Epithelial cell of proximal tubule (primary cell): ENCODE measurements at places on chromosomes 16 and 17. TPM values are rescaled to one million over a fixed set of nuclear protein-coding genes. Genes with fewer than 3 reads are reported as not detected.

DNA sequence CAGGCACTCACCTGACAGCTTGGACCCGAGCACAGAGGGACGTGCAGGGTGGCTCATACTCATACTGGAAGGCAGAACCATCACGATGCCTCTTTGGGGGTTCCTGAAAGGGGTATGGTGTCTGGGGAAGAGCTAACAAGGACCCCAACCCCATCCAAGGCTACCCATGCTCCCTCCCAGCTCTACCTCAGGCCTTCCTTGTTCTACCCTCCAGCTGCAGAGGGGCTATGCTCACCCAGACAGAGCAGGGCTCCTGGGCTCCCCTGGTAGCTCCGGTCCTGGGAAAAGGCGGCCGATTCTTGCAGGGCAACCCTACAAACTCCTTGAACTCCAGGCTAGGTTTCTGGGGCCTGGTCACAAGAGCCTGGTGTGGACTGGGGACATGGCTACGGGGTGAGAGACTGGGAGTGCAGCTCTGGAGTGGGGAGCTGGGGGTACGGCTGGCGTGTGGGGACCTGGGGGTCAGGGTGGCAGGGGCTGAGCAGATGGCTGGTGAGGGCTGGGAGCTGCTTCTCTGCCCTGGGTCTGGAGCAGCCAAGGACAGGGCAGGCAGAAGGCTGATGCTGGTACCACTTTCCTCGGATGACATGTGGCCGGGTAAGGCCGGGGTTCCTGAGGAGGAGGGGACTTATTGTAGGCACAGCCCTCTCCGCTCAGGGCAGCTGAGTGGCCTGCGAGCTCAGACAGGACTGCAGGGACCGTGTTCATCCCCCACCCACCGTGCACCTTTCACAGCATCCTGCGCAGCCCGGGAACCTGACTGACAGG lies 2.1 kb downstream of the ACD start:
- no peak for DNase-seq

DNA sequence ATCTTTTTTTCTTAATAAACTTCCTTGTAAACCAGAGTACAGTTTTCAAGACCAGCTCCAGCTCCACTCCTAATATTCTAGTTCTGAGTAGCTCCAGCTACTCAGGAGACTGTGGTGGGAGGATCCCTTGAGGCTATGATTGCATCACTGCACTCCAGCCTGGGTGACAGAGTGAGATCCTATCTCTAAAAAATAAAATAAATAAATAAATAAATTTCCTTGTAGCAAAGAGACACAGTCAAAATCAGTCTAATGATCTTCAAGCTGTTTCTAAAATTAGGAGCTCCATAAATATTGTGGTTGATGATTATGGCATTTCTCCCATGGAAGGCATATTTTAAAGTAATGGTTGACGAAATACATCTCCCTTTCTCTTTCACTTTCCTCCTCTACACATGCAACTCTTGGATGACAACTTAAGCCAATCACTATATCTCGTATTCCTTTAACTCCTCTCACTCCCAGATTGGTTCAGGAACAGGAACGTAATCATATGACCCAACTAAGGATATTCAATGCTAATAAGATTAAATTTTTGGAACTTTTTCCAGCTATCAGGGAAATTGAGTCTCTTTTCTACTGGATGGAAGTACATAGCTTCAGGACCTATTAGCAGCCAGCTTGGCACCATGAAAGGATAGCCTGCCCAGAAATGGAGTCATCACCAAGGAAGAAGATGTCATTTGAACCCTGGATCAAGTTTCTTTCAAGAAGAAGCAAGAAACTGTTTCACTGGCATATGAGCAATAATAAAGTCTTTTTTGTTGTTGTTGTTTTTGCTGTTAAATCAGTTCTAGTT lies 42.1 kb upstream of the TAOK1 start:
- no peak for DNase-seq

DNA sequence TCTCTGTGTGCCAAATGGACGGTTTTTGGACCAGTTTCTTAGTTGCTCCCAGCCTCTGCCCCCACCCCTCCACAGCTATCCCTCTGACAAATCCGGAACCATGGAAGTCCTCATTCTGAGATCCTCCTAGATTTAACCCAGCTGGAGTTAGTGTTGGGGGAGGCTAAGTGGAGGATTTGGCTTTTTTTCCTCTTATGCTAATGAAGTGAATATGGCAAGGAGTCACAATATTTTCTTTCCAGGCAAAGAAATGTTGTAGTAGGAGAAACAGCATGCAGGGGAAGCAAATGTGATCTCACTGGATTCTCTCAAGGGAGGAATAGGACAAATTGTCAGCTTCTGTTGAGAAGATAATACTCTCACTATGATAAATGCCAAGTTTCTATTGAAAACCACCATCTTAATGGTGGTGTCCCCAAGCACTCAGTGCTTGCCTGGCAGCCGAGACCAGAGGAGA lies 159.5 kb downstream of the MSI2 start:
- no peak for DNase-seq

DNA sequence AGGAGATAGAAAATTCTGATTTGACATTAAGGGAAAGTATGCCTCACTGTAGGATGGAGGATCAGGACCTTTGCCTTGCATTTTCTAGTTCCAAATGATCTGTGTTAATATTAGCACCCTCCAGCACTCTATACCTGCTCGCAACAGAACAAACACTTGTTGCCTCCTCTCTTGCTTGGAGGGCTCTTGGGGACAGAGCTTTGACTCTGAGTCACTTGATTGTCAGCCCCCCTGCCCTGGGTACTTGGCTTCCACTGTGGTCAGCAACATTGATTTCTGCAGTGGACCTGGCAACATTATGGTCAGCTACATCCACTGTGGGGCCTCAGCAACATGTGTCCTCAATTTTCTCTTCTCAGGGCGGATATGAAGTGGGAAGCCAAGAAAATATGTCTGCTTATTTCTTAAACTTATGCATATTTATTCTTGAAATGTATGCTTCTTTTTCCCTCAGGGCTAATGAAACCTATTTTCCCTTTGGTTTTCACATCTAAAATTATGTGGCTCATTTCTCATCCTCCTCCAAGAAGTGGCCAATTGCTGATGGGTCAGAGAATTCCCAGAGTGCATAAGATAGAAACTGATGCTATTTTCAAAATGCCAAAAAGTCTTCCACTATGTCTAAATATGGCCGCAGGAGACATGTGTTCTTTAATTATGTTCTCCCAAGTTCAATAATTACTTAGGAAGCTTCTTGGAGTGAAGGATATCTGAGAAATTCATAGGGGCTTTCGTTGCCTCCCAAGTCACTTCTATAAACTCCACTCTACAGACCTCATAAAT lies 94.6 kb upstream of the SMIM36 start:
- no peak for DNase-seq

DNA sequence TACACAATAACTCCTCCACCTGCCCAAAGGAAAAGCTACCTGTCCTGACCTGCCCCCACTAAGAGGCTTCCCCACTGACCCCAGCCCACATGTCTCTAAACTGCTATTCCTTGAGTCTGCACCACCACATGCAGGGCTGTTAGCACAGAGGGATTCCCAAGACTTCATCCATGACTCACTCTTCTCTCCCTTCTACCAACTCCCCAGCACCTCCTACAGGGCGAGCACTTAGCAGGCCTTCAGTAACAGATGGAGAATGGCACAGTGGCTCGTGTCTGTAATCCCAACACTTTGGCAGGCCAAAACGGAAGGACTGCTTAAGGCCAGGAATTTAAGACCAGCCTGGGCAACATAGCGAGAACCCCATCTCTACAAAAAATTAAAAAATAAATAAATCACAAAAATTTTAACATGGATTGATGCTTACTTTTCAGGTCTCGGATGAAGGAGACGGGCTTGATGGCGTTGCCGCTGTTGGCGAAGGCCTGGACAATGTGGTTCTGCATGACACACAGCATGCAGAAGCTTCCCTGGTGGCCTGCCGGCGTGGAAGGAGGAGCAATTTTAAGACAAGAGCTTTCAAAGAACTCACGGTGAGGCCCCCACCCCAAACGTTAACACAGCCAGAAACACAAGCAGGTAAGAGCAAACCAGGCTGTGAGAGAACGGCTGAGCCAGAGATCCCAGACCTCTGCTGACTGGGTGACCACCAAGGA lies 12.0 kb downstream of the USP36 start:
- DNase-seq: no peak

DNA sequence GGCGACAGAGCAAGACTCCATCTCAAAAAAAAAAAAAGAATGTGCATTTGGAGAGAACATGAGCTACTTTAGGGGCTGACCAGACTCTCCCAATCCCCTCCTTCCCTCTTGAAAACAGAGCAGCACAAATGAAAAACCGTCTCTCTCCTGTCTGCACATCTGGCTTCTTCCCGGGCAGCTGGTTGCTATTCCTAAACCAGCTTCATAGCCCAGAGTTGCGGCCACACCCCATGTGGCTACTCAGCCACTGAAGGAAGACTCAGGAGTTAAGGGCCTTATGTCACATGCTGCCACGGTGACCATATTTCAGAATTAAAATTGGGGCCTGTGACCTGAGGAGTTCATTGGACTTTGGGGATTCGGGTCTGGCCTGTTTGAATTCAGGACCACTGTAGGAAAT lies 48.3 kb downstream of the KATNIP start:
- DNase-seq: no peak

- DNase-seq: no peak
Observed at GRCh38 chr17:2275722-2276121, 27.9 kb downstream of the SMG6 start.

GRCh38 chr17:38996660-38997337 lies 29.6 kb upstream of the FBXO47 start:
- DNase-seq: no peak

- peak; percentile 75 for DNase-seq
Observed at GRCh38 chr17:64343833-64344637, 46.6 kb downstream of the PECAM1 start.

DNA sequence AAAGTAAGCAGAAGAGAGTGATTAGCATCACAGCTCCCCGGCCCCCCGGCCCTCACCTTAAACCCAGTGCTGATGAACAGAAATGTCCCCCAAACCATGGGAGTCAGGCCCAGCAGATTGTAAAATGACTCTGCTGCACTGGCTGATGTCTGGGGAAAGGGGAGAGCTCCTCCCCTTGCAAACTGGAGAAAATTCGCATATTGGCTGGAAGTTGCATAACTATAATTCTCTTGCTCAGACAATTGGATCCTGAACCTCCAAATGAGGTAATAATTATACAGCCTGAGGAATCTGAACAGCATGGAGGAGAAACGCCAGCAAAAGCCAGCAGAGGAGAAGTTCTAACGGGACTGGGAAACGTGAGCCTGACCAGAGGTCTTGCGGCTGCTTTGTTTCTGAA lies 109.7 kb downstream of the C16orf95 start:
- no peak for DNase-seq

DNA sequence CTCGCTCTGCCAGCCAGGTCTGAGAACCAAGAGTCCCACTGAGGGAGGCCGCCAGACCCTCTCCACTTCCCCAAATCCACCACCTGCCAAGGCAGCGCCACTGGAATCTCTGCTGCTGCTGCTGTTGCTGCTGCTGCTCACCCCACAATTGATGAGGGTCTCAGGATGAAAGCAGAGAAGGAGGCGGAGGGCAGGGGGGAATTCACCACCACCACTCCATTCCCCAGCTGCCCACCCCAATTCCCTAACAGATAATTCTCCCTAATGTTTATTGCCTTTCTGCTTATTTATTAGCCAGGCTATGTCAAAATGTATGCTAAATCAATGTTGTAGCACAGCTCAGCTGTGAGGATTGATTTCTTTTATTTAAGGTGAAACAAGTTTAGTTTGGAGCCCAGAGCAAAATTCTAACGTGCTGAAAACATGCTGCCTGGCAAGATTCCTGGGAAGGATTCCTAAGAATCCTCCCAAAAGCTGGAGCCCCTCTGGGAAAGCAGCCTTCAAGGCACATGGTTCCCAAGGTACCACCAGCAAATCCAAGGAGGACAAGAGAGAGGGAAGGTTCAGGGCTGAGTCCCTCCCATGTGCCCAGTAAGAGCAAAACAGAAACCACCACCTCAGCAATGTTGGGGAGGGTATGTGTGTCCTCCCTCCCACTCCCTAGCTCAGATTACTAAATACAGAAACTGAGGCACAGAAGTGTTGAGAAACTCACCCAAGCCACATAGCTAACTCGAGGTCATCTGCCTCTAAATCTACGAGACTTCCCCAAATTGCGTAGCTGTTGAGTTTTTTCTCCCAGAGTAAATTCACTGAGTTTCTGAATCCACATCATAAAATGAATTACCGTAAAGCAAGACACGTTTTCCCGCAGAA lies 12.2 kb upstream of the CDH5 start:
- no peak for DNase-seq

DNA sequence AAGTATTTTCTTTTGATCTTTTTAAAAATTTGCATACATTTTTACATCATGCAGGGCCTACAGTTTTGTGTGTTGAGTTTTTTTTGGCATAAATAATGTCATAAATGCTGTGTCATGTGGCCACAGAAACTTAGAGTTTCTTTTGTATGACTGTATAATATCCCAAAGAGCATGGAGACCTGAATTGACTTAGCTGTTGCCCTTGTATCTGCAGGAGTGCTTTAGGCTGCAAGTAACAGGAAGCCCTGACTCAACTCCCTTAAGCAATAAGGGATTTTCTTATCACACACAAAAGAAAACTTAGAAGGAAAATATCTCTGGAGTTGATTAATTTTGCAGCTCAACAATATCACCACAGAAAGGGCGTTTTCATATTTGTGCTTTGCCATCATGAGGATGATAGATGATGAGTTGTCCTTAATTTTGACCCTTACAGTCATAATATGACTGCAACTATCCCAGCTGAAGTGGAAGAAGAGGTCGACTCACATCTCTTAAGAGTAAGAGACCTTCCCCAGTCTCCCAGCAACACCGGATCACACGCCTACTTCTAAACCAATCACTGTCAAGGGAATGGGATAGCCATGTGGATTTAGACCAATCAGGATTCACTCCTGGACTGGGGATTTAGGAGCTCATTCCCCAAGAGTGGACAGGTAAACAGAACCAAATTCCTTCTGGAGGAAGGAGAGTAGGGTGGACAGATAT lies 138.9 kb downstream of the GSG1L start:
- no peak for DNase-seq

GRCh38 chr16:85453194-85453678 lies 159.9 kb upstream of the GSE1 start:
- no peak for DNase-seq

- no peak for DNase-seq
Observed at GRCh38 chr17:51479303-51479702, 219.0 kb downstream of the UTP18 start.

- DNase-seq: no peak
Observed at GRCh38 chr16:75695708-75696107, 5.6 kb downstream of the DUXB start.

LHX1 gene
- total RNA-seq: 43.1 and 51.9 TPM in 2 replicates

TNP2 gene
- total RNA-seq: not detected in 2 replicates

LRRC36 gene
- 0.07 and 0.52 TPM in 2 replicates for total RNA-seq

RPL13 gene
- total RNA-seq: 5,232 and 9,109 TPM in 2 replicates
